ENCODE measurements at places on chromosomes 7 and 10.

GRCh38 chr10:59793919-59794318, 40.7 kb upstream of the MRLN start:
- no peak for DNase-seq

DNA sequence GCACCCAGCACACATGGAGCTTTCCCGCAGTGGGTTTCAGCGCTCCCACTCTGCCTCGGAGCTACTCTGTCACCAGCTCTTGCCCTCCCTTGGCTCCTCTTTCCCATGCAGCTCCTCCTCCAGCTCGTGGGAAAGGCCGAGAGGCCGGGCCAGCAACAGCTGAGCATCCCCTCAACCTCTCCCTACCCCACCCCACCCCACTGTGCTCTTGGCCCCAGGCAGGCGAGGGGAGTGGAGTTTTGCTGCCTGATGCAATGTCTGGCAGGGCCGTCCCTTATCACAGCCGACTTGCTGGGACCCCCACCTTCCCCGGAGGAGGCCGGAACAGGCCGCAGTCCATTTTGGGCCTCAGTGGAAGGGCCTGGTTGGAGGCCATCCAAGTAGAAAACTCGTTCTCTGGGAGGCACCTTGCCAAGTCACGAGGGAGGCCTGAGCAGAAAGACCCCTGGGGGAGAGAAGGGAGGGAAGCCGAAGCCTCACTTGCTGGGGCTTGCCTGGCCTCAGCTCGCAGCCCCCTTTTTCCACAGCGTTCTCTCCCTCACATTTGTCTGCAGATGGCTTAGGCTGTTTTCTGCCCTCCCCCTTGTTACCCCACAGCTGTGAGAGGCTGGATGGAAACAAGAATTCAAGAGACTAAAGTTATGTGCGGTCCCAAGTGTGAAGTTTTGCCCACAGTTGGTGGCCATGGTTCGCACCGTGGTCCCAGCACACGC, 35.3 kb downstream of the CHST3 start:
- no peak for DNase-seq

GRCh38 chr10:73139251-73139650, 28.6 kb downstream of the ECD start:
- DNase-seq, result no peak

GRCh38 chr7:45812946-45813345, 59.9 kb downstream of the CCDC201 start:
- no peak for DNase-seq

GRCh38 chr10:49287689-49288340, 11.2 kb upstream of the C10orf71 start:
- no peak for DNase-seq

DNA sequence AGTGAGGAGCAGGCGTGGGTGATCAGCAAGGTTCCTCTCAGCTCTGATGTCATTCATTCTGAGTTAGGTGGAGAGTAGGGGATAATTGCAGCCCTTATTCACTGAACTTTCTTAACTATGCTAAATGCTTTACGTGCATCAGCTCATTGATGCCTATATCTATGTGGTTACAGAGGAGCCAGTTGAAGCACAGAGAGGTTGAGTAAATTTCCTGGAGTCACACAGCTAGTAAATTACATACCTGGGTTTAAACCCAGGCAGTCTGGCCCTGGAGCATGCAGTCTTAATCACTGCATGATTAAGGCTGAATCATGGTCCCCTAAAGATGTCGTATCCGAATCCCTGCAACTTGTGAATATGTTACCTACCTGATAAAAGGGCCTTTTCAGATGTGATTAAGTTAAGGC, 99.6 kb downstream of the GRK5 start:
- DNase-seq, result no peak

DNA sequence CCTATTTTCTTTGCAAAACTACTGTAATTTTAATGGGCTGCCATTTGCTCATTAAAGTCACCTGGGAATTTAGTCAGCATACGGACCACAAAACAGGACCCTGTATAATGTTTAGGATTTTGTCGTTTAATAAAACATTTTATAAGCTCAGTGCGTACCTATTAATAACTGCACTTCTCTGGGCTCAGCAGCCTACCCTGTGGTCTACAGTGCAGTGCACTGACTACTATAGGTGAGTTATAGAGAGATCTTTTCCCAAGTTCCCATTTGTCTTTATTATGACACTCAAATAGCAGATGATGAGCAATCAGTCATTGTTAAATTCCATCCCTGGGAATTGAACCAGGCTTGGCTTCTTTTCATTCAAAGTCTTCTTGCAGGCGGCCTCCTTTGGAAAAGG, 433.4 kb upstream of the NFE2L3 start:
- no peak for DNase-seq

- DNase-seq, result no peak
Observed at GRCh38 chr7:91660734-91661356, 219.7 kb downstream of the MTERF1 start.

- DNase-seq, result no peak
Observed at GRCh38 chr7:35263396-35263795, 9.5 kb upstream of the TBX20 start.

DNA sequence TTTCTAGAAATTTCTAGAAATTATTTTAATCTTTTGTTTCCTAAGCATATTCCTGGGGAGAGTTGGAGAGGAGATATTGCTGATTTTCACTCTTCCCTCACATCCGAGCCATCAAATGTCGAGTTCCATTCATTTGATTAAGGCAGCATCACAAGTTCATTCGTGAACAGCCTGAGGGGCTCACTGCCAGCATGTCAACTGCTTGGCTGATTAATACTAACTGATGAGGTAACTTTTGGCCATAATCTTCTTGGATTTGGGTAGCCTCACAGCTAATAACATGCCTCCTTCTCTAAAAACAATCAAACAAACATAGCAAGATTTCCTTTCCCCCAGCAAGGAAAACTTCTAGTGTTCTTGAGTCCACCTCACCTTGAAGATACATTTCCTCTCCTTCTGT, 87.1 kb upstream of the AFAP1L2 start:
- DNase-seq, result no peak

DNA sequence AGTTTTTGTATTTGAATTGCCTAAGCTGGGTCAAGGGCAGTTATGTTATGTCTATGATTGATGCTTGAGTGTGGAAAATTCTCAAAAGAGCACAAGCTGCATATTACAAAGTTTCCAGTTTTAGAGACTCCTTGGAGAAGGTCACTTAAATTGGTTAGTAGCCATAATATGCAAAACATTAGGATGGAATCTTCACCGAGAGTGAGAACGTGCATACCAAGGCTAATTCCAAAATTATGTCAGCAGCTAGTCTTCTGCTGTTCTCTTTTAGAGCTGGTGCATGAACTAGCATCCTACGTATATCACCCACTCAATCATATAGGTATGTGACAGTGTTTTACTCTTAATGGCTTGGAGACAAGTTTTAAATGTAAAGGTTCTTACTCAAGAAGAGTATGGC, 49.2 kb downstream of the MKX start:
- no peak for DNase-seq

- DNase-seq, result no peak
Observed at GRCh38 chr10:42937649-42938180, 139.2 kb upstream of the RET start.

GRCh38 chr7:23100697-23101096, 4.9 kb upstream of the KLHL7 start:
- DNase-seq, result no peak

GRCh38 chr7:128035712-128036111, 4.5 kb upstream of the LRRC4 start:
- DNase-seq, result no peak

GRCh38 chr7:18496341-18496700, 772 bp downstream of the HDAC9 start:
- no peak for DNase-seq

GRCh38 chr7:92020636-92021035, 80.0 kb downstream of the AKAP9 start:
- DNase-seq, result no peak

DNA sequence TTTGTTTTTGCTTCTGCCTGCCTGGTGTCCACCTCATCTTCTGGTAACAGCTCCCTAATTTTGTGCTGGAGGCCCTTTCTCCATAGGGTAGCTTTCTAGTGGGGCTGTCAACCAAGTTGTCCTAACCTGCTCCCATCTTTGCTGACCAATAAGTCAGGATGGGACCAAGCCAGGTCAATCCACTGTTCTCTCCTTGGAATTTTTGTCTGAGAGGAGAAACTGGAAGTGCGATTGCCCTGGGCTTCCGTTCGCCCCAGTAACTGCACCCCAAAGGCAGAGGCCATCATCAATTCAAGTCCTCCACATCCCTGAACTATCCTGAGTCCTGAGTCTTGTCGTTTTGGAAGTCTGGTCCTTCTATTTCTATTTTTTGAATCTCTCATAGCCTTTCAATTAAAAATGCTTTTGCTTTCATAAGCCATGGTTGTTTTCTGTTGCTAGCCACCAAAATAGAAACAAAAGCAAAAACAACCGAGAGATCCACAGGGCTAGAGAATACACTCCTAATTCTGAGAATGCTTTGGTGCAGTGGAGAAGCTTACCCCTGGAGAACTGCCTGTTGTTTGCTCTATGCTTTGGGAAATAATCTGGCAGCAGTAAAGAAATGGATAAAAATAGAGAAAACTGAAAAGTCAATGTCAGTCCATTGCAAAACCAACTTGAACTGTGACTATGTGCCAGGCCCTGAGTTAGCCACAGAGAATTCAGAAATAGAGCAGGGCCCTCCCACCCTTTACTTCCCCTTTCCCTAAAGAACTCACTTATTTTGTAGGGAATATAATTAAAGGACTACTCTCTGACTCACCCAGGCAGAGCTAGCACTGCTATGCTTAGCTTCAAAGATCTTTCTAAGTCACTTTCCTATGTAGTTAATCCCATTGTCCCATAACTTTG, 368.1 kb downstream of the CXCL12 start:
- no peak for DNase-seq

DNA sequence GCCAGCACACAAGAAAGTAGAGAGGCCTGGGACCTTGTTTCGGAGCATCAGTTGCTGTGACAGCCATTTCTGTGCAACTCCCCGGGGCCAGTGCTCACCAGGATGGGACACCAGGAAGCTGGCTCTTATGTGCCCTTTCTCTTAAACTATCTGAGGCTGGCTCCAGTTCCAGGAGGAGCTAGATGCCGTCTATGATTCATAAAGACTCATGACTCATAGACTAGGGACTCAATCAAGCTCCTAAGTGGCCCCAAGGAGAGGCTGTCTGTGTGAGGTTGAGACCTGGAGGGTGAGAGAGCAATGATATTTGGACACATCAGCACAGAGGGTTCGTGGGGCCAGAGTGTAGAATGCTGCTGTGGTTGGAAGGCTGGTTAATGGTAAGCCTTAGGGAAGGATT, 580.1 kb downstream of the CCSER2 start:
- DNase-seq, result no peak

- no peak for DNase-seq
Observed at GRCh38 chr10:130411496-130412085, 275.4 kb downstream of the GLRX3 start.

DNA sequence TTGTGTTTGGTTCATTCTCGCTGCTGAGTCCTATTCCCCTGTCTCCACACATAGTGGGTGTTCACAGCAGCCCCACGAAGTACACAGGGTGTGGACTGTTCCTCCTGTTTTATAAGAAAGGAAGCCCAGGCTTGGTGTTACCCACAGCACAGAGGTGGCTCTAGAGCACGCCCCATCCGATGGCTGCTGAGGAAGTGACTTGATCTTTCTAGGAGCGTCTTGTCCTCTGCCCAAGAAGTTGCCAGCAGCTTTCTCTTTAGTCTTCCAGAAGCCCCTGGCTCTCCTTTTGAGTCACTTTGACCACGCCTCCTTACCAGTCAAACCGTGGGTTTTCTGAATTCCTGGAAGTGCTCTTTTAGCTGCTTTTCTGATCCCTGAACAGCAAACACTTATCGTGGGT, 94.0 kb downstream of the GRK5 start:
- no peak for DNase-seq

DNA sequence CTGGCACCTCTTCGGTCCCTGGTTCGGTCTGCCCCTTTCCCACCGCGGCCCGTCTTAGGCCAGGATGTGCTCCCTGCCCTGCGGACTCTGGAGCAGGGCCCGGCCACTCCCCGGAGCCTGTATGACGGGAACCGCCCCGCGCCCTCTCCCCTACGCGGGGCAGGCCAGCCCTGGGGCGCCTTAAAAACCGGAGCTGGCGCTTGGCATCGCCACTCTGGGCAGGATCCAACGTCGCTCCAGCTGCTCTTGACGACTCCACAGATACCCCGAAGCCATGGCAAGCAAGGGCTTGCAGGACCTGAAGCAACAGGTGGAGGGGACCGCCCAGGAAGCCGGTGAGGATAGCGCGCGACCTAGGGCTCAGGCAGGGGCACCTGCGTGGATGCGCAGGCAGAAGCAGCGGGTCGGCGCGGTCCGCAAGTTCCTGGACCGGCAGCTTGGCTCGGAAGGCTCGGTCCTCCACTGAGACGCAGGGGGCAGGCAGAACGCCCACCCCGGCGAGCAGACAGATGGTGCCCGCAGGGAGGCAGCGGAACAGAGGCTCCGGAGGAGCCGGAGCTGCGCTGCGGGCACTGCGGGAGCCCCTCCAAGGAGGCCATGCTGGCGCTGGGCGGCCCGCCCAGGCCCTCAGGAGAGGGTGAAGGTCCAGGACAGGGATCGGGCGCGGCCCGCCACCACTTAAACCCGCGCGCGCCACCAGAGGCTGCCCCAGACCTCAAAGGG, at the start of gene ADIRF:
ADIRF (plus strand) TSS at position 212 of the 723 bp plus-strand sequence; CDS start at position 275, 63 bp downstream.
- DNase-seq, result peak; percentile 56

Measured in RWPE1 (cell line).